ENCODE measurements at places on chromosomes 5 and 9.

DNA sequence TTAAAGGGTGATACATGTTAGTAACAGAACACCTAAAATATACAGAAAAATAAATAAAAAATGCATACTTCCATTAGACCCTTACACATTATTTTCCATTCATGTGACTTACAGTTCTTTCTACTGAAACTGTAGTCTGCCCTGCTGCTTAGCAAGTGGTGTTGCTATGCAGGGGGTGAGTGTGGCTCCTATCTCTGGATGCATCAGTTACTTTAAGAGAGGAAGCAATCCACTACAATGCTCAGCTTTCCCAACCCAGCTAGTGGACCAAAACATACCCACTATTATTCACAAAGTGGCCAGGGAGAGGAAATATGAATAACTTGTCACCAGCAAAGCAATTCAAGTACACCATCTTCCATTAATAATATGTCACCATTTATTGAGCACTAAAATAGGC, 121.8 kb downstream of the DOCK2 start:
- DNase-seq, result no peak

- DNase-seq, result no peak
Measured at GRCh38 chr9:116958881-116959280, 271.8 kb downstream of the TRIM32 start.

DNA sequence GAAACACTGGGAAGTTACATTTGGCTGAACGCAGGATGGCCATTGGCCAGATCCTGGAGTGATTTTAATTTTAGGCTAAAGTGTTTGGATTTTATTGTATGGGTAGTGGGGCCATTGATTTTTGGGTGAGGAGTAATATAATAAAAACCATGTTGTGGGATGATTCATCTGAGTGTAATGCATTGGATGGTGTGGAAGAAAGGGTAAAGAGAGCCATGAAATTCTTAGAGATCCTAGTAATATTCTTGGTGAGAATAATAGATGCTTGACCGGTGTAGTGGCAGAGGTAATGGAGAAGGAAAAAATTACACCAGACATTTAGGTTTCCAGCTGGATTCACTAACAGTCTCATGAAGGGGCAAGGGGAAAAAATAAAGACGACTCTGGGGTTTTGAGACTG, 158.1 kb downstream of the NPR3 start:
- no peak for DNase-seq

DNA sequence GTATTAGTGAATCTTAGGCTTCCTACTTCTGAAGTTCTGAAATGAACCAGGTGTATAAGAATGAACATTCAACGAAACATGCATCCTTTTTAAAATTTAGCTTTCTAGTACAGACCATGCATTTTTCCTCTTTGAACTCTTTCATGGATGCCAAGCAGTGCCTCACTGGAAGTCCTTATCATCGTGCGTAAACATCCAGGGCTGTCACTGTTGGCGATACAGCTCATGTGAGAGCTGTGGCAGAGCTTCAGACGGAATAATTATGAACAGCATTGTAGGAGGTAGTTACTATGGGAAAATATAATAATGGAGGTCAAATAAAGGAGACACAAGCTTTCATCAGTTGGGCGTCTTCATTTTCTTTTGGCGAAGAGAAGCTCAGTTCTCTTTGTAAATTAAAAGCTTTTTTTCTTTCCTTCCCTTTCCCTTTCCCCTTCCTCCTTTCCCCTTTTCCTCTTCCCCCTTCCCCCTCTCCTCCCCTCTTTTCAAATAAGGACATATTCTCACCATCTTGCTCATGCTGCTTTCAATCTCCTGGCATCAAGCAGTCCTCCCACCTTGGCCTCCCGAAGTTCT, 167.3 kb downstream of the KDM4C start:
- DNase-seq, result no peak

DNA sequence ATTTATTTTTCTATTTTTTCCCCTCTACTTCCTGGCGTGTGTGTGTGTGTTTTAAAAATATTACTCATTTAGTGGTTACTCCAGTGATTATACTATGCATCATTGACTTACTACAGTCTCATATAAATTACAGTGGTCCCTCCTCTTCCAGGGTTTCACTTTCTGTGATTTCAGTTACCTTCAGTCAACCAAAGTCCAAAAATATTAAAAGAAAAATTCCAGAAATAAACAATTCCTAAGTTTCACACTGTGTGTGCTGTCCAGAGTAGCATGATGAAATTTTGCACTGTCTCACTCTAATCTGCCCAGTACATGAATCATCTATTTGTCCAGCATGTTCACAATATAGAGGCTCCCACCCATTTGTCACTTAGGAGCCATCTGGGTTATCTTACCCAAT, 47.4 kb upstream of the CCDC112 start:
- DNase-seq, result no peak
